ENCODE measurements at places on chromosomes 7 and 10.

DNA sequence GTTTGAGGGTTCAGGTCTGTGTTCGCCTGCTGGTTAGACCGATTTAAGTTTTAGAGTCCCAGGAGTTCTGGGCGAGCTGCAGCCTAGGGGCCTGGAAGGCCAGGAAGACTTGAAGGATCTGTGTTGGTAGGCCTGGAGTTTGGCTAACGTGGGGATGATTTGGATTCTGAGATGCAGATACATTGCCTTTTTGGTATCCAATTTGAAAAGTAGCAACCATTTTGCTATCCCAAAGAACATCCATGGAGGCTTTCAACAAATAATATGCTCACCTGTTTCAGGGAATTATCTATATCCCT, 433 bp upstream of the TRIM4 start:
- no peak for DNase-seq

GRCh38 chr10:24531439-24531838, 192.2 kb downstream of the ARHGAP21 start:
- no peak for DNase-seq

DNA sequence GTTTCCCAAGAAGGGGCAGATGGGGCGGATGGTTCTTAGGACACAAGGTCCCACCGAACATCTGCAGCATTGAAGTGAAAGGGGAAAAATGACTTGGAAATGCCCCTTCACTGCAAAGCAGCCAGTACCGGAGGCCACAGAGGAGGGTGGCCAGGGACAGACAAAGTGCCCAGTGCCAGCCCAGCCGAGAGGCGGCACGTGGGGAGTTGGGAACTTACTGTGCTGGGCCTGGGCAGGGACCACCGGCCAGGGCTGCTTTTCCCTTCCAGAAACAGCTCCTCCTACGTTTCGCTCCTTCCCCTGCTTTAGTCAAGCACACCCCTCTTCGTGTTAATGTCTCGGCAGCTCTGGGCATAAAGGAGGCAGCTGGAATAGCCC, 129.2 kb downstream of the TNS3 start:
- DNase-seq = no peak

GRCh38 chr7:153432063-153432462, 620.1 kb upstream of the DPP6 start:
- DNase-seq = no peak

DNA sequence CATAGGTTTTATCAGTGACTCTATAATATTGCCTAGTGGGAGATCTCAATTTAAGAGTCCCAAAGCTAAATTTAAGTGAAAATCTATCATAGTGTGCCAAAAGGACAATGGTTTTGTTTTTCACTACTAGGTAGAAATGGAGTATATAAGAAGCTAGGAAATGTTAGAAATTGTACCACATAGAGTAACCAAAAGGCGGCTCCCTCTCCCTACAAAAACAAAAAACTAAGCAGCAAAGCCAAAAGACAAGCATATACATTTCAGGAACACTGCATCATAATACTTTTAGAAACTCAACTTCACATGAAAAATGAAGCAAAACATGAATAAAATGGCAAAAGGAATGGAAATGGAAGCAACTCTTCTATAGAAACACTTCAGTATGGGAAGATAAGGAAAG, 271.6 kb downstream of the CACNA2D1 start:
- DNase-seq = no peak

DNA sequence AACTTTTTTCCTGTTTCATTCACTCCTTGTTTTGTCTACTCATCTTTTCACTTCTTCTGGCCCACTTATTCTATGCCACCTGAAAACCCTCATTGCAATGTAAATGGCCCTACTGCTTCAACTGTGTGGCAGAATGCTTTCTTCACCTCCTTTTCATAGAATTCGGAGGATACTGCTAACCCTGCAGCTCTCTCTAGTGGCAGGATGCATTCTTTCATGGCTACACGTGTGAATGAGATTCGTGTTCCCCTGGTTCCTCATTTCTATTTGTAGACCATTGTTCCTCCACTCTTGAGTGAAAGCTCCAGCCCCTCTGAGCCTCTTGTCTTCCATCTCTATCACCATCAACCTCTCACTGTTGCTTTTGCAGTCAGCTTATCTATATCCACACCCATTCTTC, 20.9 kb upstream of the CYP26C1 start:
- no peak for DNase-seq

- DNase-seq = no peak
Observed at GRCh38 chr10:126422567-126422966, 34.3 kb upstream of the ADAM12 start.

GRCh38 chr10:121426307-121426706, 171.9 kb downstream of the FGFR2 start:
- no peak for DNase-seq

DNA sequence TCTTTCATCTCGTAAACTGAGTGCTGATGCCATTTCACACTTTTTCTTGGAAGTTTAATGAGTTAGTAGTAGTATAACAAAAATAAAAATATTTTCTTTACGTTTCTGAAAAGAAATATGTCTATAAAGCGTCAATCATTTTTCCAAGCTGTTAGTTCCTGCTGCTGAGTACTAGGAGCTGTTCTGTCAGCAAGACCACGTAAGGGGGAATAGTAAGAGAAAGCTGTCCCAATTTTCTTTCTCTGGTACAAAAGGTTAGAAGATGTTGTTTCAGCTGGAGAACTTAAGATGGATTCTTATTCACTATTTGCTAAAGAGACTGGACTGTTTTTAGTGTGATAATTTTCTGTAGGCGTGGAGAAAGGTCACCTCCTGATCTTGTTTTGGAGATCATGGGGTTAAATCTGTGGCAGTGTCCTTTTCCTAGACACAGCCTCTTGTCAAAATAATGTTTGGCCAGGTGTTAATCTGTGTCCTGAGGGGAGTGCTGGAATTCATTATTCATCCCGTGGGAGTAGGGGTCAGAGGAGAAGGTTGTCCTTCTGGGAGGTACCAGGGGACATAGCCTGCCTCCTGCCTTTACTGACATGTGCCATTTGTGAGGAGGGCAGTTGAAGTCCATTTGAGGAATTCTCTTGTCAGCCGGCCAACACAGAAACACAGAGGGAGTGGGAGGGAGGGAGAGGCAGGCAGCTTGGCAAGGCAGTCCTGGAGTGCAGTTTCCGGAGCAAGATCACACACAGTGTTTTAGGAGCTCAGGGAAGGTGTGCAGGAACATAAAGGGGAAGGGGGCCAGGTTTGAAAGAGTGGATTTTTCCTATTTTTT, 368.7 kb downstream of the AUTS2 start:
- DNase-seq = no peak

GRCh38 chr10:7412237-7412927, 1.5 kb upstream of the SFMBT2 start:
- peak; percentile 27 for DNase-seq

DNA sequence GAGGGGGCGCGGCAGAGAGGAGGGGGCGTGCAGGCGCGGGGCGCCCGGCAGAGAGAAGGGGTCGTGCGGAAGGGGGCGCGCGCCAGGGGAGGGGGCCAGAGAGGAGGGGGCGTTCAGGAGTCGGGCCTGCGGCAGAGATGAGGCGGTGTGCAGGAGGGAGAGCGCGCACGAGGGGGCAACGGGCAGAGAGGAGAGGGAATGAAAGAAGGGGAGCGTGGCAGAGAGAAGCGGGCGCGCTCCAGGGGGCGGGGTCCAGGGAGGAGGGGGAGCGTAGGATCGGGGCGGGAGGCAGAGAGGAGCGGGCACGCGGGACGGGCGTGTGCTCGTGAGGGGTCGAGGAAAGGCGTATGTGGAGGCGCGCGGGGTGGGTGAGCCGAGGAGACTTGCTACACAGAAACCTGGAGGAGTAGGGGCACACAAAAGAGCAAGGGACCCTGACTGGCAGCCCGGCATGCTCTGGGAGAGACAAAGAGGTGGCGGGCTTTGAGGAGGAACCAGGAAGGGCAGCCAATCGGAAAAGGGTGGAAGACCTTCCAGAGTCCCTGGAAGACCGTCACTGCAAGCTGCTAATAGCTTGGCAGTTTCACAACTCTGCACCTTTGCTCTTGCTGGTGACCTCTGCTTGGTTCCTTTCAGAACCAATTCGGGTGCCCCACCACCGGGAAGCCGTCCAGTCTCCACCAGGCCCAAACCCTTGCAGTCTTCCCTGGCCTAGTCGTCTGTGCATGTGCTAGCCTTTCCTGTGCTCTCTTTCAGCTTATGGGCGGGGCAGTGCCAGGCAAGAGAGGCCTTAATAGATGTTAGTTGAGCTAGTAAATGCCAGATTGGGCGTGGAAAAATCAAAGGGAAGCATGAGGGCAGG, 639 bp downstream of the DYDC2 start:
- DNase-seq = no peak

- no peak for DNase-seq
Observed at GRCh38 chr10:60490013-60490412, 100.3 kb upstream of the ANK3 start.

GRCh38 chr10:69866246-69866687, 64.6 kb downstream of the COL13A1 start:
- DNase-seq = no peak

DNA sequence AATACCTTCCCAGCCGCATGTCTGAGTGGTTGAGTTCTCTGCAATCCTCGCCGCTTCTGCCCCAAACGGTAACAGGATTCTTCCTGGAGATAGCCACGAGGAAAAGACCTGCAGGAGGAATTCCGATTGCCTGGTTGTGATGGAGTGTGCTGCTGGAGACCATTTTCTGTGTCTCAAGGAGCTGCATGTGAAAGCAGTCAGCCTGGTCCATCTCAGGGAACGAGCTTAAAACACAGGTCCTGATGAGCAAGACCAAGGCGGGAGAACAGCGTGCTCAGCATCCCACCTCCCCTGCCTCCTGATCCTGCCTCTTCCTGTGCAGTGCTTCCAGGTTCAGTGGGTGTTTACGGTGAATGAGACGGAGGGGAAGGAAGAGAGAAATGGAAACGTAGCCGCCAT, 26.5 kb downstream of the VIPR2 start:
- no peak for DNase-seq

GRCh38 chr7:92934096-92934495, 97.7 kb upstream of the CDK6 start:
- no peak for DNase-seq

DNA sequence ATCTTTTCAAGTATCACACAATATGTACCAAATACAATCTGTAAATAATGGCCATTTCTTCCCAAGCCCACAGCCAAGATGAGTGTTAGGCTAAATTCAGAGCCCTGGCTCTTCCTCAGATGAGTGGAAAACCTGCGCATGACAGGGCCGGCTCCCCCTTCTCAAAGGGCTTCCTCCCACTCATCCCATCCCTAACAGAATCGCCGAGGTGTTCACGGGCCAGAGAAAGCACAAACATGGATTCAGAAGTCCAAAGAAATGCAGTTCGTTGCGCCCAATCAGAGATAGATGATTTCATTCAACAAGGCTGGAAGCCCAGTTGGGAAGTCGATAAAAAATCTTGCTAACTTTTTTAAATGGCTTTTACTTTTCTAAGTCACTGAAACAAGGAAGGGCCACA, 121.8 kb downstream of the UBE2H start:
- no peak for DNase-seq

GRCh38 chr10:4242561-4243035, 457.6 kb upstream of the KLF6 start:
- DNase-seq = no peak

Data from stimulated activated CD4-positive, alpha-beta T cell treated with anti-CD3 and anti-CD28 coated beads, TNF-alpha, amount 100 ng/mL, for 1 hour (primary cell).